ENCODE measurements at places on chromosomes 2 and 18.
A peak's percentile ranks its signal among the peaks of the same experiment; 100 is the strongest.

DNA sequence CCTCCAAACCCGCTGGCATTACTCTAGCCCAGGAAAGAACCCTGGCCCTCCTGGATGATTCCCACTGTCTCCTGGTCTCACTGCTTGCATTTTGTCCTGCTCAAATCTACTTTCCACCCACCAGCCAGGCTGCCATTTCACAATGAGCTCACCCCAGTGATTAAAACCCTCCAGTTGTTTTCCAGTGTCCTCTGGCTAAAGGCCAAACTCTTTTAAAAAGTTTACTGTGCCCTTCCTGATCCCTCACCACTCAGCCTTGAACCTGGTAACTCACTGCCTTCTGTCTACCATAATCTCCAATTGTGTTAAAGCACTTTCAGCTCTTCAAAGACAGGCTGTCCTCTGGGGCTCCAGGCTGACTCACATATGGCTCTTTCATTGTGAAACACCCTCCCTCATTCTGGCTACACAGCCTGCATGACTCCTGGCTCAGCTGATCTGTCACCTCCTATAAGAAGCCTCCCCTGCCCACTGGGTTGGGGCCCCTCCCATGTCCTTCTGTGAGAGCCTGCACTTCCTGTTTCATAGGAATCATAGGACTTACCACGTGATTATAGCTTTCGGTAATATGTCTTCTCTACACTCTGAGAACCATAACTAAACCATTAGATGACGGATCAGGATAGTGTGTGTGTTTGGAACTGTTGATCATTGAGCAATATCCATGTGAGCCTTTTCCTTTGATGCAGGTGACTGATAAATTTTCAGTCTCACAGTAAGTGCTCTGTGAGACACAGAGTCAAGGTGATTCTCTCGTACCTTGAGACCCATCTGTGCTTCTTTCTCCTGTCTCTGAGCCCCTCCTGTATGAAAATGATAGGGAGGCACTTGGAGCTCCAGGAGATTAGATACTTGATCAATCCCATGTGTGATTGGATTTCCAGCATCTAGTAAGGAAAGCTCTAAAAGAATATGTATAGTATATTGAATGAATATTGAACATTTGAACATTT, 590.8 kb upstream of the ID2 start:
- no peak for DNase-seq

DNA sequence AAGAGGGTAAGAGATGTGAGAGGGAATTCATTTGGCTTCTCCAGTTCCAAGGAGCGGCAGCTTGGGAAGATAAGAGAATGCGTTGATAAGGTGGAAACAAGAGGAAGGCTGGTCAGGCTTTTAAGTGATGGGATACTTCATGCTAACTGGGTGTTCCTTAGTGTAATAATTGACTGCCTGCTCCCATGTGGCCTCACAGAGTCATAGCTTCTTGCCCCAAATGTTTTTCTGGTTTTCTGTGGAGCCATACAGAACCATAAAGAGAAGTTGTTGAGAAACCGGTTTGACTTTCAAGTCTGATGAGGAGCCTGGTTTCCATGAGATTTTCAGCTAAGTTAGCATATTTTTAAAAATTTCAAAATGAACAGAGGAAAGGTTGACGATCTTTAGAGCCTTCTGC, 97.5 kb upstream of the ZFP36L2 start:
- no peak for DNase-seq

DNA sequence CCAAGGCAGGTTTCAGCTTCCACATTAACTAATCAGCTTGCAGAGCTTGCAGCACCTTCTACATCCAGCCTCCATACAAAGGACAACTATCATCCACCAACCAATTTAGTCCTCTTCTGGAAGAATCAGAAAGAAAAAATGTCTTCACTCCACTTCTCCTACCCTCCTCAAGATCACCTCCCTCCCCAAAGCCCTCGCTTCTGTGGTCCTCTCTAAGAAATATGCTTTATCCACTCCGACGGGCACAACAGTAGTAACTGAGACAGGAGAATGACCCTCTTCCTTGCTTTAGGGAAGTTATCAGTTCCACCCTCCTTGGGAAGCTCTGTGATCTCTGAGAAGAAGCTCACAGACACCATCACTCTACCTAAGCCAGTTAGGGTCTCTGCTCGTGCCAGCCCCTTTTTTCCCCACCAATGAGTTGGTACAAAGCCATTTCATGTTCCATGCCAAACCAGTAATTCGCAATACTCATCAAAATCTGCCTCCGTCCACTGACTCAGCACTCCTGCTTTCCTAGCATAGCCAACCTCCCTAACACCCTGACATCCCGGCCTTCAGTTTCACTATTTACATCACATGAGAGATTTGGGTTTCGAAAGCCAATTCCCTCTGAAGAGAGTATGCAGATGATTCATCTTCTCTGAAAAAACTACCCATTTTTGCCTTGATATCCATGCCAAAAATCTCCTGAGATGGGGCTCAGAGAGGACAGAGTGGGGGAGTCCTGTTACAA, 114.1 kb upstream of the PKDCC start:
- no peak for DNase-seq

DNA sequence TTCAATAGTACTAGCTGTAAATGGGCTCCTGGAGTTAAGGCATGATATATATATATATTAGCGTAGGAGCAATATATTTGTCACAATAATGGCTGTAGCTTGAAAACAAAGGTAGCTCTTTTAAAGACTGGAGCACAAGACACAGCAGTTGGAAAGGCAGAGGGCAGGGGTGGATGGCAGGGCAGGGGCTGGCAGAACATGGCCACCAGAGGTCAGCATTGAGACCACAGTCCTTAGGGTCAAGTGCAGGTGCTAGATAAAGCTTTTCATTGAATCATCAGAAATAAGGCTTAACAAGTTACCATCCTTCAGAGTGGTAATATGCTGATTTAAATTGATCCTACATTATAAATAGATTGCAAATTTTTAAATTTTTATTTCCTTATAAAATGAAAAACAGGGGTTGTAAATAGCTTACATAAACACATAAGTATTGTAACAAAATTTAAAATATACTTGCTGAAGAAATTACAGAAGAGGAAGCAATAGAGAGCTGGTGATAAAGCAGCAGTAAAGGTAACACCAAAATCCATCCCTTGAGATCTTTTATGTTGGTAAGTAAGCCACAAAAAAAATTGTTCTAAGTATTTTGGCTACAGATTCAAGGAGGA, 161.2 kb upstream of the PIEZO2 start:
- DNase-seq, result peak; percentile 7

- DNase-seq, result no peak
Measured at GRCh38 chr2:146461068-146461467, 1383.8 kb upstream of the ACVR2A start.

DNA sequence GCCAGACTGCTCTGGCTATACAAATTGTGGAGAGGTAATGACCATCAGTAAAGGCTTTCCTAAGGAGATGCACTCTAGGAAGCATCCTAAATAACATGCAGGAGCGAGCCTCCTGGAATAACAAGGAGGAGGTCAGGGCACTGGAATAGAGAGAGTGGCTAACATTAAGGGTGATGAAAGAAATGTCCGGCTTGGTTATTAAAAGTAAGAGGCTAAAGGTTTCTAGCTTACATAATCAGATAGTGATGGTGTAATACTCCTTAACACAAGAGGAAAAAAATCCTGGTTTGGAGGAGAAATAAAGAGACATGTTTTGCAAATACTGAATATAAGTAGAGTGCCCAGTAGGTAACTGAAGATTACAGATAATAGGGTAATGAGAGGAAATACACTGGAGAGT, 365.7 kb downstream of the ZEB2 start:
- DNase-seq, result no peak

DNA sequence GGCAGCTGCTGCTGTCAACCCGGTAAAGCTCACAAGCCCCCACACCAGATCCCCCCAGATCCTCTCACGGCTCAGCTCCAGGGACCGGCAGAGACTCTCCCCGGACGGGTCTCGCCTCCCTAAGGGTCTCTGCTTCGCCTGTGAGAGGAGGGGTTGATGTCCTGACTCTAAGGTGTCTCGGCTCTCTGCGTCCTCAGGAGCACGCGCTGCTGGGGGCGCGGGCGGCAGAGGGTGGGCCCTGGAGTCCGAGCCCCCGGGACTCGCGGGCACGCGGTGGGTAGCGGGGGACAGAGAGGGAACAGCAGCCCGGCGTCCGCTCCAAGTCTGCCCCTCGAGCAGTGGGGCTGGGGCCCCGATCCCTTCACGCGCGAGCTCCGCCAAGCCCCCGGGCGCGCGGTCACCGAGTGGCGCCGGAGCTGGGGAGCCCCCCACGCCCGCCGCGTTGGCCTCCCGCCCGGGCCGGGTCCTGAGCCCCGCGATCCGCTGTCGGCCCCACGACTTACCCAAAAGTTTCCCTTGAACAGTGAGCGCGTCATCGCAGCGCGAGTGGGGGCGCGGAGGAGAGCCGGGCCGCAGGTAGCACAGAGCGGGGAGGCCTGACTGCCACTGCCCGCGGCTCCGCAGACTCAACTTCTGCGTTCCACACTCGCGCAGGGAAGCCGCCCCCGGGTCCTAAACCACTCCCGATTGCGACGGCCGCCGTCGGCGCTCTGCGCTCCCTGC, at the start of gene PSTPIP2:
TSS of gene PSTPIP2 (minus strand) at position 608 of the 723 bp plus-strand sequence. CDS start at position 536, 72 bp downstream.
- peak; percentile 65 for DNase-seq

- no peak for DNase-seq
Measured at GRCh38 chr2:860259-860855, 90.3 kb upstream of the SNTG2 start.

GRCh38 chr2:174593574-174594203, 3.9 kb downstream of the WIPF1 start:
- DNase-seq, result peak; percentile 64

GRCh38 chr18:572091-572830, 7.9 kb upstream of the CETN1 start:
- no peak for DNase-seq

GRCh38 chr2:23649303-23649702, 264.3 kb downstream of the KLHL29 start:
- no peak for DNase-seq

DNA sequence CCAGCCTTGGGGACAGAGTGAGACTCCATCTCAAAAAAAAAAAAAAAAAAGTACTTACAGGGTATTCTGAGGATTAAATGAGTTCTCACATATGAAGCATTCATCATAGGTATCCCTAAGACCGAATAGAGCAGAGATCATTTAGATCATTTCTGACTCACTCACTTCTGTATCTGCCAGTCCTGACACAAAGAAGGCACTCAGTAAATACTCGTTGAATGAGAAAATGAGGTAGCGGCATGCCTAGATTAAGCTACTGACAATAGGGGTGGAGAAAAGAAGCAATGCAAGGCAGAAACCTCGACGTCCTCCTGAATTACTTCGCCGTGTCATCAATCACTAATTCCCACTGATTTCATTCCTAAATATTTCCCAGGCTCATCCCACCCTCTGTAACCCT, 103.8 kb downstream of the GREB1L start:
- no peak for DNase-seq

DNA sequence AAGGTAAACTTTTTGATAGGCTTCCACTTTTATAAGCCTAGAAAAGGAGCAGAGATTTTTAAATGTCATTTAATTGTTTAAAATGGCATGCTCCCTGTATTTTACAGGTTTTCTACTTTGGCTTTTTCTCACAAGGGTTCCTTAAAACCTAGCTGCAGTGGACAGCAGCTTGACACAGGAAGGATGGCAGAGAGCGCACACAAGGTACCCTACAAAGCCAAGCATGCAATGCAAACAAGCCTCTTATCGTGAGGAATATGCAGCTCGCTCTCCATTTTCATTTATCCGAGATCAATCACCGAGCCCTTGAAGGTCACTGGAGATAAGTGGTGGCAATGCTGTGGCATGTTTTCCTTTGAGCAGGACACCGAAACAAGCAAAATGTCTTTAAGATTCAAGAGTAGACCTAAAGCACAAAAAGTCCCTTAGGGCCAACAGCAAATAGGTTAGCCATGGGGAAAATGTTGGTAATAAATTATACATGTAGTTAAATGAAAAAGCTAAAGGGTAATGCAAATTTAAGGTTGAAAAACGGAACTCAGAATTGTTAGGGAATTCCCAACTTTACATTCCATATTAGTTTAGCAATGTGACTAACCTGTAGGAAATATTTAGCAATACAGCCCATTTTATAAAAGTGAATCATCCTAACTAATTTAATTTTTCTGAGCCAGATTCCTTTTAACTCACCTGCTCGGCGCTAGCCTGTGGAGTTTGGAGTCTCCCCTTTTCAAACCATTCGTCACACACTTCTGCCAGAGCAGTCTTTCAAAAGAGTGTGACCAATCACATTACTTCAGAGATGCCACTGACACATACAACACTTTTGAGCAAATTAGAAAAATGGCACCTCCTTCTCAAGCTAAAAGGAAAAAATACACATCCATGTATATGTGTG, 337.9 kb upstream of the PKDCC start:
- DNase-seq, result no peak

- DNase-seq, result no peak
Measured at GRCh38 chr2:85795331-85796045, 41.7 kb downstream of the ATOH8 start.

- no peak for DNase-seq
Measured at GRCh38 chr2:1650085-1650872, 94.0 kb downstream of the PXDN start.

- DNase-seq, result no peak
Measured at GRCh38 chr2:10007921-10008808, 35.2 kb upstream of the KLF11 start.

DNA sequence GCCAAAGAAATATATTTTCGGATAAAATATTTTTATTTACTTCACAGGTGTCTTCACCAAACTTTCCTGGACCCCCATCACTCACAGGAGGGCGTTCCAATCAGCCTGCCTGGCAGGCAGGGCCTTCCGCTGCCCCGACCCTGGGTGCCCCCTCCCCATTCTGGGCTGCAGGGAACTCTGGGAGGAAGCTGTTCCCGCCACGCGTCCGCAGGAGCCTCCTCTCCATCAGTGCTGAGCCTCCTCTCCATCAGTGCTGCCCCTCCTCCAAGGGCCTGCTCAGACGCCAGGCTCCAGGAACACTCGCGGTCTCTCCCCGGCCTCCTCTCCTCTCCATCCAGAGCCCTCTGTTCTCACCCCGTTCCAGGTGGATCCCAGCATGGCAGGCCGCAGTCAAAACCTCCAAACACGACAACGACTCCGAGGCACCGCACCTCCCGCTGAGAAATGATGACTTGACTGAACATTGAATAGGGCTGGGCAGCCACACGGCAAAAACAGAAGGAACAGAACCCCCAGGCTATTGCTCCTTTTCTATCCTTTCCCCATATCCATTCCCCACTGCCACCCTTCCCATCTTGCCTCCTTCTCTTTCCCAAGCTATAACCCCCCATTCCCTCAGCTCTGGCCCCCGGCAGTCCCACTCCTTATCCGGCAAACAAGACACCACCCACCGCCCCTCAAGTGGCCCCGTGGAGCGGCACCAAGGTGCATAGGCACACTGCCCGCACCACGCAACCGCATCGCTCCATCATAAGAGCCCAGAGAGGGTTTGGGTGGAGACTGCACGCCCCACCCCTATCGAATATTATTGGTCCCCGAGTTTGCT, 268.6 kb upstream of the RAB6C start:
- DNase-seq, result no peak

- no peak for DNase-seq
Measured at GRCh38 chr18:32771169-32771751, 1.6 kb downstream of the KLHL14 start.

Measured in stimulated activated CD4-positive, alpha-beta T cell treated with anti-CD3 and anti-CD28 coated beads, Interleukin-4, amount 100 ng/mL, for 4 hours (primary cell).